Activated CD4-positive, alpha-beta T cell treated with anti-CD3 and anti-CD28 coated beads, Interleukin-2, amount 50 U/mL, for 48 hours (primary cell): ENCODE measurements at places on chromosomes 4 and X.

DNA sequence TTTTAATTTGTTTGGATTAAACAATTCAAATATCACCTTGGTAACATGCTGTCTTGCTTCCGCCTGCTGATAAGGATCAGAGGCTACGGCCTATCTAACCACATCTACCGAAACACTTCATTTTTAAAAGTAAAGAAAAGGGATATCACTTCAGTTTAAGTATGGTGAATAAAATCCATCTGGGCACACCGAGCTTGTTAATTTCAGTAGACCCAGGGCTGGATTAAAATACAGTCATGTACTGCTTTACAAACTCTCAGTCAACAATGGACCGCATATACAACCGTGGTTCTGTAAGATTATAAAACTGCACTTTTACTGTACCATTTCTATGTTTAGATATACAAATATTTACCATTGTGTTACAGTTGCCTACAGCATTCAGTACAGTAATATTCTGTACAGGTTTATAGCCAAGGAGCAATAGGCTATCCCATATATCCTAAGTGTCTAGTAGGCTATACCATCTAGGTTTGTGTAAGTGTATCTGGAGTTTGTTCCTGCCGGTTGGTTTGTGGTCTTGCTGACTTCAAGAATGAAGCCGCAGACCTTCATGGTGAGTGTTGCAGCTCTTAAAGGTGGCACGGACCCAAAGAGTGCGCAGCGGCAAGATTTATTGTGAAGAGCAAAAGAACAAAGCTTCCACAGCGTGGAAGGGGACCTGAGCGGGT lies 40.0 kb downstream of the SEPTIN11 start:
- peak; percentile 46 for DNase-seq

GRCh38 chrX:96693407-96693806 lies 8.8 kb downstream of the DIAPH2 start:
- no peak for DNase-seq

GRCh38 chr4:164748375-164748774 lies 5.6 kb upstream of the SMIM31 start:
- DNase-seq: no peak

GRCh38 chr4:2141762-2142451 lies 82.8 kb downstream of the NAT8L start:
- peak; percentile 10 for DNase-seq

DNA sequence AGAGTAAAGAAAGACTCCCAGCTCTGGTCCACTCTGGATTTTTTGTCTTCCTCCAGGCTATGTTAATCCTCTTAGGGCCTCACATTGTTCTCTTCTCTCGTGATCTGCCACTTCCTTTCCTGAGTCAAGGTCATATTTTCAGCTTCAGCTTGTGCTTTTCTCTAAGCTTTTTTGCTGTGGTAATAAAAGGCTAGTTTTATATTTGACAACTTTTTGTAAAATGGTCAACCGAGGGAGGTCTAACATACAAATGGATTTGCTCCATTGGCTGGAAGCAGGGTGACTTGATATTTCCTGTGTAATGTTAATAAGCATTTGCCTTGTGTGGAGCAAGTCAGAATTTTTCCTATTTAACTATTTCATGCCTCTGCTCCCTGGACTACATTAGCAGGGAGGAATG lies 239.7 kb downstream of the RAB28 start:
- no peak for DNase-seq

- DNase-seq: no peak
Observed at GRCh38 chr4:27366104-27366823, 505.6 kb downstream of the STIM2 start.

GRCh38 chrX:87679849-87680248 lies 162.2 kb downstream of the KLHL4 start:
- DNase-seq: no peak

GRCh38 chr4:137739391-137739790 lies 207.1 kb upstream of the PCDH18 start:
- DNase-seq: no peak

- DNase-seq: no peak
Observed at GRCh38 chr4:158946825-158947224, 156.1 kb upstream of the RAPGEF2 start.
